ENCODE measurements at places on chromosomes 16 and 17.

DNA sequence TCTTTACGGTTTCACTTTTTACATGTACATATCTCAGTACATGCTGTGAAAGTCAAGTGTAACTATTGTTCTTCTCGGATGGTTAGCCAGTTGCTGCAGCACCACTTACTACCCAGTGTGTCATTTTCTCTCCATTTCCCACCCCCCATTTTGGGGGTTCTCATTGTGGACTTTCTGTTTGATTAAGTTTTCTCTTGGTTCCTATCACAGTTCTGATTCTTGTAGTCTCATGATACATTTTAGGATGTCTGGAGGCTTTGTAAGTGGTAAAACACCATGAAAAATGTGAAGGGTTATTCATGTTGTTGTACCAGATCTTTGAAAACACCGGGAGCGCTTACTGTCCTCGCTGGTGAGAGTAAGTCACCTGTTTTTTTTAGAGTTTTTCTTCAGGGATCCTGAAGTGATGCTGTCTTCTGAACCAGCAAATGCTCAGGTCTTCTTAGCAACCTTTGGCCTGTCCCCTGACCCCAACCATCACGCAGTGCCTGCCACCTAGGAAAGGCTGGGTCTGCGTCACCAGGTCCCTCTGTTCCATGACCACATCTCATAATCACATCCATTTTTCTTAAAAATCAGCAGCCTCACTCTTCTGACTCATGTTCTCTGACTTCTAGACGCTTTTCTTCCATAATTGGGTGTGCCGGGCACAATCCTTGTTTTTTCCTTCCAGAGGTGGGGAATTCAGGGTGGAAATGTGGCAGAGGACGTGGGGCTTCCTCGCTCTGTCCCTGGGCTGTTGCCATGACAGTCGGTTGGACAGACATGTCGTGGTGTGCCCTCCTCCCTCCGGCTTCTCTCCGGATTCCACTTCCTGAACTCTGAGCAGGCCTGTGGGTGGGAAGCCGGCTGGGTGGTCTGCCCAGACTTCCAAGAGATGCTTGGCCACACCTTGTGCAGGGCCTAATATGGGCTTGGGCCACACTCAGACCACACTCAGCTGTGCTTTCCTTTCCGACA lies 102.6 kb downstream of the NTN1 start:
- DNase-seq: no peak

DNA sequence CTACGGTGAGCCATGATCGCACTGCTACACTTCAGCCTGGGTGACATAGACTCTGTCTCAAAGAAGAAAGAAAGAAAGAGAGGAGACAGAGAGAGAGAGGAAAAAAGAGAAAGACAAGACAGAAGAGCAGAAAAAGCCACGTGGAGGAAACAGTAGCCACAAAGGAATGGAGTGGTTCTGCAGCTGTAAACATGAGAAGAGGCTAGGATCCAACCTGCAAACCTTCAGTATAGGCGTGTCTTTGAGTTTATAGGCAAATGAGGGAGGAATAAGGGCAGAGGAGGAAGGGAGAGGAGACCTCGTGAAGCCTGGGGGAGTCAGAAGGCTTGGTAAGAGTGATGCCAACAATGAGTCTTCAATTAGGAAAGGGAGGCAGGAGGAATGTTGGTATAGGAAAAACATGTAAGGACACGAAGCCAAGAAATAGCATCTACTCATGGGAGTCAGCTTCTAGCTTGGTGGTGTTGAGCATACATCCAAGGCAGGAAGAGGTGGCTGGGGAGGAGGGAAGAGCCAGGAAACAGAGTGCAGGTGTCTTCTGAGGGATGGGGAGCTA lies 3.9 kb downstream of the MED9 start:
- DNase-seq: no peak

DNA sequence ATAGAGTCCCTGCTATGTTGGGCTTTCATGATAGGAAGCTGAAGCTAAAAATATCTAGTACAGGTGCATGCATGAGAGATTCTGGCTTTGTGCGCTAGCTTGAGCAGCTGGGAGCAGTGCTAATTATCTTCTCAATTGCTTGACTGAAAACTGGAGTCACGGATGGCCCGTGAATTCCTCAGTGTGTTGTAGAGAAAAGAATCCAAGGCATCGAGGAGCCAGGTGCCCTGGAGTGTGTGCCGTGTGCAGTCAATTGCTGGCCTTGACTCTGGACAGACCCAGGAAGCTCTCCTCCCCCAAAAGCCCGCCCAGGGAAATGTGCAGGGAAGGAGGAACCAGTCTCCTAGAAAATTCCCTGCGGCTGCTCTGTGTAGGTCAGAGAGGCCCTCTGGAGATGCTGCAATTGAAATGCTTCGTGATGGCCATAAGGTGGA lies 14.2 kb downstream of the LGALS3BP start:
- DNase-seq: peak; percentile 77

DNA sequence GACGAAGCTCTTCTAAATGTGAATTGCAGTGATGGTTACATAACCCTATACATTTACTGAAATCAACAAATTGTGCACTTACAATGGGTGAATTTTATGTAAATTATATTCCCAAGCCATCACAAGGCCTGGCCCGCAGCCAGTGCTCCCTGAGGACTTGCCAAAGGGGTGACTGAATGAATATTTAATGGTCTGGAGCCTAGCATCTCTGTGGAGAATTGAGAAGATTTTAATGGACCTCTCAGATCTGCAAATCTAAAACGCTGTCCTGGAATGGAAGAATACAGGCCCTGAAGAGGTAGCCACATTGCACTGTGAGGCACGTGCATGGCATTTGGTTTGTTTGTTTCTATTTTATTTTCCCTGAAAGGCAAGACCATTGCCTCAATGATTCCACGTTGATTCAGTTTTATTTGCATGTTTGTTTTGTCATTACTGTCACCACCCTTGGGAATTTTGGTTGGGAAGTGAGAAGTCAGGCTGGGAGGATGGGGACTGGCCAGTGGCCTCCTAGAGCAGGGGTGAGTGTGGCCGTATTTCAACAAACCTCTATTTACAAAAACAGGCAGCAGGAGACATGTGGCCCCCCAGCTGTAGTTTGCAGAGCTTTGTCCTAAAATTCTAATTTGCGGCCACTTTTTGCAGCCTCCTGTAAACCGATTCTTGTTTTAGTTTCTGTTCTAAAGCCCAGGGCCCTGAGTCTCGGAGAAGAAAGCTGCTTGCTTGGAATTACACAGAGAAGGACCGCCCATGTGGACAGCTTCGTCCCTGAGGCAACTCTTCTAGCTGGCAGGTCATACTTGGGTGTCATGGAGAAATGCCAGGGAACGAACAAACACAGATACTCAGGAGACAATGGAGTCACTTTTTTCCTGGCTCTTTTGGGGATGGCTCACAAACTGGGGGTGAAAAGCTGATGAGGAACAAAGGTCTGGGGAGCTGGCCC lies 40.5 kb upstream of the GCSH start:
- no peak for DNase-seq

DNA sequence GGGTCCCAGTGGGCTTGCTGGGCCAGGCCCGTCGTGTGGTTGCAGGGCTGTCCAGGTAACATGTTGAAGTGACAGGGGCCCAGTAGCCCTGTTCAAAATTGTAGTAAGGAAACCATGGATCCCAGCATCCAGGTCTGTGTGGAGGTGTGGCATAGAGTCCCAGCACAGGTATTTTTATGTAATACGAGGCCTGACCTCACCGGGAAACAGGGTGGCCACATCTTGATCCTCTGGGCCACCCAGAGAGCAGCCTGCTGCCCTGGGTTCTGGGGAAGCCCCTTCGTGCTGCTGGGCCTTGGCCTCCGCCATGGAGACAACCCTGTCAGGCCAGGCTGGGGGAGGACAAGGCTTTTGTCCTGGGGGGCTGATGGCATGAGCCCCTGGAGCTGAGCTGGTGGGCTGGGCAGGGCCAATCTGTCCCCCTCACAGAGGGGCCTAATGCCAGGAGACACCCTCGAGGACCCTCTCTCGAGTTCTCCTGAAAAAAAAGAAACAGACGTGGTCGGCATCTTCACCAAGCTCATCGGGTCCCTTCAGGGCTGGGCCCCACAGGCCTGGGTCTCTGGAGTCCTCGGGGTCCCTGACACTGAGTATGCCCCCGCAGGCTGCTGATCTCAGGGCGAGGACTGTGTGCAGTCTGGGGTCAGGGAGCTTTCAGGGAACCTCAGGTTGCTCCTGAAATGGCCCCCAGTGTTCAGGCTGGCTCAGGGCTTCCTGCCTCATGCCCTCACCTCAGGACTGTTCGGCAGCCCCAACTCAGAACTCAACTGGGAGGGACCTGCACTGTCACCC lies 47.8 kb downstream of the TNFRSF13B start:
- no peak for DNase-seq

- no peak for DNase-seq
Measured at GRCh38 chr17:20091174-20092029, 82.2 kb downstream of the SPECC1 start.

DNA sequence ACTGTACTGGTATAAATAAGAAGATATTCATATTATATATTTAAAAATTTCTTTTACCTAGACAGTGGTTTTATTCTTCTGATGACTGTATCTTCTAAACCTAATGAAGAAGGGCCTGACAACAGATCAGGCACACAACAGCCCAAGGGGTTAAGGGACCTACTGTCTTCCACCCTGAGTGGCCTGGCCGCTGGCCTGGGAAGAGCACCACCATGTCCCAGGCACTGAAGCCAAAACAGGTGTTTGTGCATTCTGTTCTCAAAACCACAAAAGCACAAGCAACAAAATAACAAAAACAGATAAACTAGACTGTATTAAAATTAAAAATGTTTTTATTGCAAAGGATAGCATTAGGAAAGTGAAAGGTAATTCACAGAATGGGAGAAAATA lies 9.1 kb upstream of the PECAM1 start:
- DNase-seq: no peak

DNA sequence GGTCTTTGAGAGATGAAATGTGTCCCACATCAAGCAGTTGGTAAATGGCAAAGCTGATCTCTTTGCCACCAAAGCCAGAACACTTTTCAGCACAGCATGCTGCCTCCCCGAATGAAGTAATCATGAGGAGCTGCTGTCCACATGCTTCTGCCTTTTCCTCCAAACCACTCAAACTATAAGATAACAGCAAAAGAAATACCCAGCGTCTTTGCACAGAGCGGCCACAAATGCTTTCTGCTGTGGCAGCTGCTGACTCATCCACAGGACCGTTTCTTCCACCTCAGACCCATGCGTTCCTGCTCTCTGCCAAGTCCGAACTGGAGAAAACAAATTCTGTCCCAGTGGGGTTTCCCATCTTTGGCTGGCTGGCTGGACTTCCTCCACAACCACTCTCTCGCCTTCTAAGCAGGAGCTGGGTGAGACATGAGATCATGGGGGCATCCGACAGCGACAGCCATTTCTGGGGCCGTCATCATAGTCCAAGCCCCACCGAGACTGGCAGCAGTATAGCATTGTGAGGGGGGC lies 27.1 kb downstream of the TBC1D3B start:
- no peak for DNase-seq

DNA sequence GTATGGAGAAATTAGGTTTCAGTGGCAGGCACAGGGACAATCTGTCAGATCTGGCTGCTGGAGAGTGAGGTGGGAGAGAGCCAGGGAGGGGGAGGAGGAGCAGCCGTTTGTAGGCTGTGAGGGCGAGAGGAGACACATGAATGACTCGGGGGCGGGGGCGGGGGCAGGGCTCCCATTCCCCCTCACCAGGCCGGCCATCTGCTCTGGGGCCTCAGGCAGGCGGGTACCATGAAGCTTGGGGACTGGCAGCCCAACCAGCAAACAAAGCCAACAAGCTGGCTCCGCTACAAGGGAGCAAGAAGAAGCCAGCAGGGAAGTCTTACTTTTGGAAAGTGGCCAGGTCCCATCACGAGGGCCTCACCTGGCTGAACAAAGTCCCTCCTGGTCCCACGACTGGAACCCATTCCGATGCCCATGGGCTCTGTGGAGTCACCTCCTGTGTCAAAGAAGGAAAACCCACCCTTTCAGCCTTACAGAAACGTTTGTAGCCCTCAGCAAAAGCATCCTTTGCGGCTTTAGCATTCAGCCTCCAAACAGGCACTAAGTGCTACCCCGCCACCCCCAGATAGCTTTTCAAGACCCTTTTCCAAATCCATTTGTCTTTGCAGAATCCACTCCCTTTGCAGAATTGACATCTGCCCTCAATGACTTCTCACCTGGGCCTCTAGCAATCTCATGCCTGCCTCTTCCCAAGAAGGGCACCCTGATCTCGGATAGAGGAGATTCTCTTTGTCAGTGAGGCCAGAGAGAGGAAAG lies 9.2 kb upstream of the SSTR2 start:
- peak; percentile 37 for DNase-seq

DNA sequence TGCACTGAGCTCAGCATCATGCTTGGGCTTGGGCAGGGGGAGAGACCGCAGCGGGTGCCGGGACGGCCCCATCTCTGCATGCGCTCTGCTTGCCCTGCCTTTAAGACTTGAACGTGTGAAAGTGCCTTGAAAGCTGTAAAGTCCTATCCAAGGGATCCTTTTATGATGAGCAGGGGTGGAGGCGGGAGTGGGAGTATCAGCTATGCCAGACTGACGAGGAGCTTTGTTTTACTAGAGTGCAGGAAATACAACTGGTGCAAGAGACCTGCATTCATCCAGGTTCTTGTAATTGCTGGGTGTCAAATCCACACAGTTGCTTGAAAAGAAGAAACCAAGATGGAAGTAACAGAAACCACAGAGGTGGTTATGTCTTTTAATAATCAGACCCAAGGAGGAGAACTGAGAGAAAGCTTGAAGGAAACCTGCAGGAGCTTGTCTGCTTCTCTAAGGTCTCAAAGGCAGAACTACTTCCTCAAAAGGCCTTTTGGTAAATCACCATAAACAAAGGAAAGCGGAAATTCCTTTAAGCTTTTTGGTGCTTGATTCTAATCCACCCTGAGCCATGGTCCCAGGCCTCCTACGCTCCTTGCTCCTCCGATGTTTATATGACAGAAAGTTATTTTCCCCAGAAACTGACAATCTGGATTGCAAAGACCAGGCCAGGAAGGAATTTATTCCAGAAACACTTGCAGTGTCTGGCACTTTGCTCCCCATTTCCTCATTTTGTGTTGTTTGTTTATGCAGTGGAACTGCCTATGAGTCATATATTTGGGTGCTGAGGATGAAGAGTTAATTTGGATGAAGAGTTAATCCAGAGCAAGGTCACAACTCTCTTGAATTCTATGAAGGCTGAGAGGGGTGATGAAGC lies 51.3 kb upstream of the FBXO47 start:
- no peak for DNase-seq

DNA sequence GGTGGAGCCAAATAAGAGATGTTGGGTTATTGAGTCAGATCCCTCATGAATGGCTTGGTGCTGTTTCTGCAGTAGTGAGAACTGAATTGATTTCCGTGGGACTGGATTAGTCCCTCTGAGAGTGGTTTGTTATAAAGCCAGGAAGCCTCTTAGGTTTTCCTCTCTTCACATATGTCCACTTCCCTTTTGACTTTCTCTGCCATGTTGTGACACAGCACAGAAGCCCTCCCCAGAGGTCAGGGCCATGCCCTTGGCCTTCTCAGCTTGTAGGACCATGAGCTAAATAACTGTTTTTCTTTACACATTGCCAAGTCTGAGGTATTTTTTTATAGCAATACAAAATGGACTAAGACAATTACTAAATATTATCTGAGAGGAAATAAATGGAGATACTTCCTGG lies 10.3 kb upstream of the HAPSTR1 start:
- no peak for DNase-seq

DNA sequence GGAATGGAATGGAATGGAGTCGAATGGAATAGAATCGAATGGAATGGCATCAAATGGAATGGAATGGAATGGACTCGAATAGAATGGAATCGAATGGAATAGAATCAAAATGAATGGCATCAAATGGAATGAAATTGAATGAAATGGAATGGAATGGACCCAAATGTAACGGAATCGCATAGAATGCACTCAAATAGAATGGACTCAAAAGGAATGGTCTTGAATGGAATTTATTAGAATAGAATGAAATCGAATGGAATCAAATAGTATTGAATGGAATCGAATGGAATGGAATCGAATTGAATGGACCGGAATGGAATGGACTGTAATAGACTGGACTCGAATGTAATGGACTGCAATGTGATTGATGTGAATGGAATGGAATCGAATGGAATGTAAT lies 501.4 kb upstream of the WSB1 start:
- DNase-seq: no peak
